ENCODE measurements at places on chromosomes 5 and 9. TPM values are rescaled to one million over a fixed set of nuclear protein-coding genes. Genes with fewer than 3 reads are reported as not detected.

SLC1A1 gene
- 1.5 TPM for total RNA-seq

NMUR2 gene
- total RNA-seq: not detected

PCDHGA10 gene
- total RNA-seq: 6.1 TPM

DNA sequence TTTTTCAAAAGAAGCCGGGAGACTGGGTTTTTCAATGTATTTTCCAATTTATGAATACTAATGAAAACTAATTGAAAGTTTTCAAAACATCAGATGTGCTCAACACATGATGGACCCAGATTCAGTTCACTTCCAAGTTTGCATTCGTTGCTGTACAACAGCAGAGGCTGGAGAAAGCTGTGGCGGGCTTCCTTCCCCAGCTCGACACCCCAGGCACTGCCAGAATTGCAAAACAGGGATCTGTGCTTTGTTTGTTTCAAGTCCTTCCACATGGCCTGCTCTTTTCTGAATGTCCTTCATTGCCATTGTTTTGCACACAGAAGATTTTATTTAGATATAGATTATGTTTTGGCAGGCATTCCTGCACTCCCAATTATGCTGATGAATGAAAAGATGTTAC is 30.3 kb upstream of the INSYN2B start:
- DNase-seq: peak; percentile 49

GRCh38 chr5:180291234-180291940 is 496 bp downstream of the MAPK9 start:
- no peak for DNase-seq

- DNase-seq: no peak
These were observed 60.2 kb downstream of the NRG2 start for GRCh38 chr5:139982975-139983240.

- DNase-seq: no peak
These were observed 106.6 kb downstream of the TMC1 start for GRCh38 chr9:72627956-72628540.

DNA sequence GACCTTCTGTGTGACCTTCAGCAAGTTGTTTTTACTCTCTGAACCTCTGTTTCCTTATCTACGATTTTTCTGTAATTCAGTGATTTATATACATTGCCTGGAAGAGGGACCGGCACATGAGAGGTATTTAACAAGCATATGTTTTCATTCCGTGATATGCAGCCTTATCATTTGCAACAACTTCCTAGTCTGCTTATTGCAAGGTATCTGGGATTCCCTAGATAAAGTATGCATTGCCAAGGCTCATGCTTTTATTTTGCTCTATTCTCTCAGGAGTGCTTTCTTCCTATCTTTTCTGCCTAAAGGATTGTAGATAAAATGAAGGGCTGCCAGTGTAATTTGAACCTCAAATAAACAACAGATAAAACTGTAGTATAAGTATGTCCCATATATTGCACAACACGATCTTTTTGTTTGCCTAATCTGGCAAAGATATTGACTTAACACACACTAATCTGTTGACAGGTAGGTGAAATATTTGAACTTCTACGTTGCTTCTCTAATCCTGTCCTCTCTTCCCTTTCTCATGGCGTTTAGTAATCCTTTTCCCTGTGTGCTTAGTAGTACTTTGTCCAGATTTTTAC is 377.2 kb upstream of the TNC start:
- no peak for DNase-seq

GRCh38 chr5:148887123-148887881 is 60.9 kb downstream of the ADRB2 start:
- DNase-seq: no peak

DNA sequence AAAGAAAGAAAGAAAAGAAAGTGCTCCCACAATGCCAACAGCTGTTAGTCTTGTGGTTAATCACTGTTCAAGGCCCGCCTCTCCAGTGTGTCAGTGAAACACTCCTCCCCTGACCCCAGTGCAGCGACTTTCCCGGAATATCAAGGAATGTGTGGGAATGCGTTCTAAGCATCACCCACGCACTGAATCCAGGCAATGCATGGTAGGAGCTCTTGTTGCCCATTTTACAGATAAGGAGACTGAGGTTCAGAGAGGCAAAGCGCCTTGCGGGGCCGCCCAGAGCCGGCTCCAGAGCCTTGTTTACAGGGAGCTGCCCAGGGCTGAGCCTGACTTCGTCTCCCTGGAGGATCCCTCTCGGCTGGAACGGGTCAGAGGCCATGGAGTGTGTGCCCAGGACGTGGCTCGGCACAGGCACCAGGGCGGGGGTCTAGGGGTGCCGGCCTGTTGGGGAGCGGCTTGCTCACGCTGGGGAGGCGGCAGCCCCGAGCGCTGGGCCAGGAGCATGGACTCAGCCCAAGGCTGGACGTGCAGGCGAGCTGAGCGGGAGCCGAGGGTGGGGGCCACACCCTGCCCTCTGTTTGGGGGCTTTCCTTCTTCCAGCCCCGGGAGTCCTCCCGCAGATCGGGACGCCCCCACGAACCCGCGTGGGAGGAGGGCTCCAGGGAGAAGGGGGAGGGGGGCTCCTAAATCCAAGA is 823 bp downstream of the ST6GALNAC6 start:
- peak; percentile 67 for DNase-seq
